ENCODE measurements at places on chromosomes 16 and 17.

DNA sequence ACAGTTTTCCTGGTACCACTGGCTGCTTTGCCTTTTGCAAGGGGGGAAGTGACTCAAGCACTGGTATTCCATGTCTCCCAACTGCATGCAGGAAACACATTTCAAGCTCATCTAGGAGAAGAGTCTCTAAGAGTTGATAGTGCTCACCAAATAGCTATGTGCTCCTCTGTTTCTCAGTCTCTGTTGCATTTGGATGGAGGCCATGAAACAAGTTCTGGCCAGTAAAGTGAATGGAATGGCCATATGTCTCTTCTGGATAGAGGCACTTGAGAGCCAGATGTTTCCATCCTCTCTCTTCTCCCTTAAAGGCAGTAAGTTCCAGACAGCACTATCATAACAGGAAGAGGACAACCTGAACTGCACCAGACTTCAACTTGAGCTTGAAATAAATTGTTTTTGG is 60.6 kb downstream of the C16orf82 start:
- no peak for DNase-seq

DNA sequence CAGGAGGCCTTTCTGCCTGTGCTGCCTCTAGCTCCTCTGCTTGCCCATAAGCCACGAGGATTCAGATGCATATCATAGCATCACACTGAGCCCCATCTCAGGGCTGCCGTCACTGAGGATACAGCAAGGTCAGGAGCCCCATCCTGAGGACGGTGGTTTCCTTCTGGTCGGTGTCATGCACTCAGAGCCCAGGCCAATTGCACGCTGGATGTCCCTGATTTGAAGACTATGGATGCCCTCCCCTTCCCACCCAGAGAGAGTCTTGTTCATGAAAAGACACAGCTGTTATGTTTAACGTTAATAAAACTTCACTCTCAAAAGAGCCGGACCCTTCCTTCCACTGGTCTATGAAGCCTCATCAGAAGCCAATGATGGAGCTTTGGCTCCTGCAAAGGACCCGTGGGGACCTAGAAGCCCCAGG is 19.9 kb downstream of the COTL1 start:
- peak; percentile 50 for DNase-seq

GRCh38 chr16:61792194-61792909 is 243.9 kb downstream of the CDH8 start:
- no peak for DNase-seq

GRCh38 chr16:57430955-57431354 is 16.2 kb downstream of the CIAPIN1 start:
- DNase-seq, result no peak

GRCh38 chr16:80016731-80017326 is 416.3 kb upstream of the MAF start:
- no peak for DNase-seq

DNA sequence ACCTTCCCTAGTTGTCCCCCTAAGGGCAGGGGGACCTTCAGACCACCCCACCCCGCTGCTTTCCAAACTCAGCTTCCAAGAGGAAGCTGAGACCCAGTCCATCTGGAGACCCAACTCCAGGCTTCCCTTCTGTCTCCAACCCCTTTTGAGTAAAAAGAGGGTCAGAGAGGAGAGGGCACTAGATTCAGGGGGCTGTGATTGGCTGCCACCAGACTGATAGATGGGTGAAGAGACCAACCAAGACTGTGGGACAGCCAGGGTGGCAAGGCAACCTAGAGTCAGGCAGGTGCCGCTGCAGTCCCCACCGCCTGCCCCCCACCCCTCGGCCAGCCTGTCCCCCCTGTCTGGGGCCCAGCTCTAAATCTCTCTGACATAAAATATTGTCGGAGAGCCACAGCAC is 92.5 kb downstream of the SDK2 start:
- DNase-seq, result peak; percentile 20

DNA sequence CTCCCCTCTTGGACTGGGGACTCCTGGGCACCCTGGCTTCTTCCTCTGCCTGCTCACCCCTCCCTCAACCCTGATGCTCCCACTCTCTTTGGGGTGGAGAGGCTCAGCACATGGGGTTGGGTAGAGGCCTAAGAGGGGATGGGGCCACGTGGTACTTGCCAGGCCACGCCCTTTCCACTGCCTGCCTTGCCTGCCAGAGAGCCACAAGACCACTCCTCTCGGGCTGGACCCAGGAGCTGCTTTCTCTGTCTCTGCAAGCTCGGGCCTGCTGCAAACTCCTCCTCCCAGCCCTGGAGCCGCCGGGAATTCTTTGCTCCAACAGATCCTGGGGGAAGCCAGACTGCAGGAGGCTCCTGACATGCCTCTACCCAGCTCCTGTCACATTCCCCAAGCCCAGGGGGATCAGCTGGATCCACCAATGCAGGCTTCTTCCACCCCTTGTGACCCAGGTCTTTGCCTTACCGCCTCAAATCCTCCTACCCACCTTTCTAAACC is 11.8 kb downstream of the DLX4 start:
- DNase-seq, result no peak

DNA sequence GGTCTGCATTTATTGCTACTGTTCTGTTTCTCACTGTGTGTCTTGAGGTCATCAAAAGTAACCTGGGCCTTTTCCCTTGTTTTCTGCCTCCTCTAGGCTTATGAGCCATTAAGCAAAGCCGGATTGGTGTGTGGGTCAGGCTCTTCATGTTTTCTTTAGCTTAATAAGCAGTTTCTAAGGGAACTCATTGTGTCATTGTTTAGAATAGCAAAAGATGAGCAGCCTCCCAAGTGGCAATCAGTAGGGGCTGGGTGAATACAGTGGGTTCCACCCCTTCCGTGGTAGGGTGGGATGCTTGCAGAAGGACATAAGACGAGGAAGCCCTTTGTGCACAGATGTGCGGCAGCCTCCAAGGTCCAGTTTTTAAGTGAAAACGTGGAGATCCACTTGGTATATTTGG is 34.5 kb downstream of the ABCC1 start:
- no peak for DNase-seq

GRCh38 chr16:31427441-31428278 is 500 bp downstream of the COX6A2 start:
- peak; percentile 56 for DNase-seq

GRCh38 chr17:75552425-75553294 is 27.2 kb downstream of the LLGL2 start:
- no peak for DNase-seq

DNA sequence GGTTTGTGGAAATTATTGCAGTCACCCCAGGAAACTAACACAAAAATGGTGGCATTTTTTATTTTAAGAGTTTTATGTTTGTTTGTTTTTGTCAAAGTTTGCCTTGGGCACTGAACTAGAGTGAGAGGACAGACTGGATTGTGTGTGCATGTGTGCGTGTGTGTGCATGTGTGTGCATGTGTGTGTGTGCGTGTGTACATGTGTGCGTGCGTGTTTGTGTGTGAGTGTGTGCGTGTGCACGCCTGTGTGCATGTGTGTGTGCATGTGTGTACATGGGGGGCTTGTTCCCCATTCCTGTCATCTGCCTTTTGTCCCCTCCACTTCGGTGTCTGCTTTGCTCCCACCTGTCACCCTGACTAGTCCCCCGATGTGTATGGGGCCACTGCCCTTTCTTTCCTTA is 32.5 kb downstream of the MGAT5B start:
- no peak for DNase-seq

DNA sequence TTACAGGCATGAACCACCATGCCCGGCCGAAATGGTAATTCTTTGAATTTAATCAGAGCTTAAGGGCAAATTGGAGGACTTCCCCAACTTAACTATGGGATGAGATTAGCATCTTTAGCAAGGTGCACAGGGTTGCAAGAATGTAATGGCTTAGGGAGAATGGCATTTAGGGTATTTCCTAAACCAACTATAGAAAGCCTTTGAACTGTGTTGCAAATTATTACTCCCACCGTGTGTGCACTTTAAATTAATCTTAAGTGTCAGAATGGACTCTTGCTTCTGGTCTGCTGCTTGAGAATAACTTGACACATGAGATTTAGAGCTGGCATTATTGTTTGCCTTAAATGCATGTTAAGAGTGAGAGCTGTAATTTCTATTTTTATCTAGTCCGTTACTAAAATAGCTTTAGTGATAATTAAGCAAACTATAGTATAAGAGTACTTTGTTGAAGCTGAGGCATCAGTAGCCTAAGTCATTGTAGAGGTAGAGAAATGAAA is 59.8 kb downstream of the TUBD1 start:
- no peak for DNase-seq

GRCh38 chr16:66004699-66005098 is 361.8 kb upstream of the CDH5 start:
- DNase-seq, result no peak

GRCh38 chr17:1186214-1186820 is 6.5 kb upstream of the ABR start:
- DNase-seq, result no peak

DNA sequence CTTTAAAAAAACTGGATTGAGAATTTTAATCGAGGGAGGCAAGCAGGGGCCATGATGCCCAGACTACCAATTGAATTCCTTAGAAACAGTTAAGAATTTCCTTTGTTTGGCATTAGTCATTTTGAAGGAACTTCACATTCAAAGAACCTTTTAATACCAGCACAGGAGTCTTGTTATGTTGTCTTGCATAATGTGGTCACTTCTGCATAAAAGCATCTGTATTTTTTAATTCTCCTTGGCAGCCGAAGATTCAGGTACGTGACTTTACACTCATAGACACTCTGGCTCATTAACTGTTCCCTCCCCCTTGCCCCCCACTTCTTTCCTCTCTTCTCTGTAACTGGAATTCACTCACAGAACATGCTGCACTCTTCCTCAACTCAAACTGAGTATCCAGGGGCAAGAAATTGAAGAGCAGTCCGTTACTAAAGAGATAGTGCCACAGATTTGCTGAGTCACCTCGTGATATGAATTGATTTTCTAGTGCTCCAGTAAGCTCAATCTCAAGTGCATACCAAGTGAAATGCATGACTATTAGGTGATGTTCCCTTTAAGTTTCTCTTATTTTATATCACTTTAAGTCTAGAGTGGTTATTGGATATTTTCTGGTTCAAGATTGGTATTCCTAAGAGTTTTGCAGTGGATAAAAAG is 572.2 kb upstream of the SOX9 start:
- DNase-seq, result no peak

GRCh38 chr16:2238838-2239675 is 2.8 kb downstream of the DNASE1L2 start:
- no peak for DNase-seq

- DNase-seq, result no peak
Measured at GRCh38 chr16:26952411-26952810, 114.3 kb upstream of the C16orf82 start.

DNA sequence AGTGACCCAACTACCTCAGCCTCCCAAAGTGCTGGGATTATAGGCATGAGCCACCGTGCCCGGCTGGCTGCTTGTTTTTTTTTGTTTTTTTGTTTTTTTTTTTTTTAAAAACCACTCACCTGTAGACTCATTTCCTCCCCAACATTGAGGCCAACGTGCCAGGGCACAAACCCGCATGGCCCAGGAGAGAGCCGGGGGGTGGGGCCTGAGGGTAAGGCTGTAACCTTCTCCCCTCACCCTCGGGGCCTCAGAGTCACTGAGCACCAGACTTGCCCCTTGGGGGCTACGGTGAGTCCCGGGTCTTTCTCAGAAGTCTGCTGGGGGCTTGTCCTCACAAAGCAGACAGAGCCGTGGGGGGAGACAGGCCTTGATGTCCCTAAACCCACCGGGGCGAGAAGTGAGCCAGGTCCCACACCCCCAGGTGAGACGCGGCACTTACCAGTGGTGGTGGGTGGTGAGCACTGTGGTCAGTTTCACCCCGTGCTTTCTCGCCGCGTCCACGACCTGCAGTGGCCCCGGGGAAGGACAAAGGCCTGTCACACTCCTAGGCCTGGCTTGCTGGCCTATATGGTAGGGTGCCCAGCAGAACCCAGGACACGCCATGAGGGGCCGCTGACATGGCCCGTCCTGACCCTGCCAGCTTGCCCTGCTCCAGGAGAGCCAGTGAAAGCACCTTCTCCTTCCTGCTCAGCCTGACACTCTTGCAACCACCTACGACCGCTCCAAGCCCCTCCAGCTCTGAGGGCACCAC is 4.6 kb downstream of the HAGH start:
- no peak for DNase-seq

DNA sequence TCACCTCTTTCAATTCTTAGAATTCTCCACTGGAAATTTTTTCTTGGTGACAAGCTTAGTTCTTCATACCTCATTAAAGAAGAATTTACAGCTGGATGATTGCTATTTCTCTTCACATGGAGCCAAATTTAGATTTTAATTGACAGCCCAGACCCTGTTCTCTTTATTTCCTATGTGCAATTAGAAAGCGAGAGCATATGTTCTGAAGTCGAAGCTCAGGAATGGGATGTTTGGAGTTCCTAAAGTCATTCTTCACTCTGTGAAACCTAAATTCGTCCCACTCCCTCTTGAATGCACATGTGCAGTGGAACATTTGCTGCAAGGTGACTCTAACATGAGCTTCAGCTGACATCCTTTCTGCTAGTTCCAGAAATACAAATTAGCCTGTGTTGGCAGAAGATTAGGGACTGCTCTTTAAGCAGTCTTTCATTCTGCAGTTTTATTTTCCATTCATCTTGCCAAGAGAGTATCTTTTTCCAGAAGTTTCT is 129.3 kb upstream of the KCNJ16 start:
- no peak for DNase-seq

DNA sequence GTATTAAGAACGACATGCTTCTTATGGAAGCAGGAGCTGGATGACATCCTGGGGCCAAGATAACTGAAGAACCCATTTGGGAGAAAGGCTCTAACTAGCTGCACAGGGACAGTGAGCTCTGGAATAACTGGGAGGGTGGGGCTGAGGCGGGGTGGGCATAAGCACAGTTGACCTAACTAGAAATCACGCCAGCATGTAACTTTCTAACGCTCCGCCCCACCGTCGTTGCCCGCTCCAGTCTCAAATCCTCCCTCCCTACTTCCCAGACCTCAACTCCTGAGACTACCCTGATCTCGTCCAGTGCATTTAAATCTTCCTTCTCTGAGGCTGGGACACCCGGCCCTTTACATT is 436 bp downstream of the PHB1 start:
- no peak for DNase-seq

DNA sequence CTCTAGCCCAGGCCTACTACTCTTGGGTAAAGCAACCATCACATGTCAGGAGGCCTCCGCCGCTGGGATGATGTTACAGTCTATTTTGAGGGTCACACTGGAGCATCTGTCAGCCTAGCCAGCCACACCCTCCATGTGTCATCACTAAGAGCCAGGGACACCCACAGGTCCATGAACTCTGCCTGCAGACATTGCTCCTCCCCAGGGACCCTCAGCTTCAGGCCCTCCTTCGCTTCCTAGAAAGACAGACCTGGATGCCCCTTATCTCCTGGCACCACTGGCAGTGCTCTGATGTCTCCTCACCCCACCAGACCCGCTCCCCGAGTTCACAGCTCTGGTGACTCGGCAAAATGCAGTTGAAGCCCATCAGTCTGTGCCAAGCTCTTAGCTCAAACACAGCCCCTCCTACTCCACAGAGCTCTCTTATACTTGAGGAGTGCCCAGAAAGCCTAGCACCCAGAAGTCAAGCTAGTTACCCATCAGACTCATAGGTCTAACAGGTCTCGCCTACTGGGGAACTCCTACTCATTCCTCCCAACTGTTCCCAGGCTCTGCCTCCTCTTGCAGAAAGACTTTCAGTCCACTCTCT is 5.9 kb downstream of the RANBP10 start:
- DNase-seq, result no peak

- no peak for DNase-seq
Measured at GRCh38 chr17:60730273-60730672, 52.6 kb downstream of the BCAS3 start.
